Substantia nigra (tissue), 51 donors: ENCODE measurements at places on chromosomes 7 and 10.
A peak's percentile ranks its signal among the peaks of the same experiment; 100 is the strongest.

DNA sequence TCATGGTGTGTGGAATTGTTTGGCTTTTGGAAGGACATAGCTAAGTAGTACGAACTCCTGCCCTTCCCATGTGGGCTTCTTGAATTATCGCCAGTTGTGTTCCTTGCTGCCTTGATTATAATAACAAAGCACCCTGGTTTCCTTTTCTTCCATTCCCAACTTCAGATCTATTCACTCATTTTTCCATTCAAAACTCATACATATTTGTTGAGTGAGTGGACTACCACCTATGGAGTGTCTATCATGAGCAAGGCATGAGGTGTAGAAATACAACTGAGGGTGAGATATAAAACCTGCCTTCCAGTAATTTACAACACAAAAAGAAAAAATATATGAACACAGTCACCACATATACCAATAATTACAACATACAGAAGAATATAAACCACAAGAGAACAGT, 4.9 kb upstream of the COL17A1 start:
- no peak for DNase-seq

- no peak for DNase-seq
Observed at GRCh38 chr7:31478721-31479120, 35.2 kb upstream of the ITPRID1 start.

GRCh38 chr7:12729112-12729511, 41.7 kb downstream of the ARL4A start:
- peak; percentile 33 for DNase-seq

DNA sequence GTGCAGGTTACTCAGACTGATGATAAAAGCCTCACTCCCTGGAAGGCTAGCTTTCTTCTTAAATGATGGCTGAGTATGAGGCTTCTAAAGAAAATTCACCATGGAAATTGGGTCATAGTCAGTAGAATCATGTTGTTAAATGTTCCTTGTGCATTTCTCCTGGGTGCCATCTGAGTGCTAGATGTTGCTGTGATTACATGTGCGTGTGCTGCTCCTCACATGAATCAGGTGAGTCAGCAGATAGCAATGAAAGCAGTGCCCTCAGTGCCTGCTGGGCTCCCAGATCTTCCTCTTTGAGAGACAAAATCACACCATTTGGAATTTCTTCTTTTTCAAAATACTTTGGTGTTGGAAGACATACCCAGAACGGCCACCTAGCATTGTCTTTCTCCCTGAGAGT, 331.7 kb downstream of the XPNPEP1 start:
- DNase-seq: no peak
